Uterine smooth muscle cell (primary cell): ENCODE measurements at places on chromosomes 5 and 9. TPM values are rescaled to one million over a fixed set of nuclear protein-coding genes. Genes with fewer than 3 reads are reported as not detected.

INVS gene
- 35.4 and 36.5 TPM in 2 replicates for total RNA-seq

PLPP7 gene
- total RNA-seq, result 7.9 and 10.2 TPM in 2 replicates

HSPB3 gene
- total RNA-seq, result 0.25 and 1.8 TPM in 2 replicates

DND1 gene
- 0.12 and 0.33 TPM in 2 replicates for total RNA-seq

PCDHGC4 gene
- 2.2 and 2.4 TPM in 2 replicates for total RNA-seq

BTNL8 gene
- total RNA-seq, result not detected in 2 replicates

MCC gene
- total RNA-seq, result 10.4 and 19.0 TPM in 2 replicates

PPP3R2 gene
- total RNA-seq, result not detected in 2 replicates

AK8 gene
- 0.11 and 0.75 TPM in 2 replicates for total RNA-seq

IL5 gene
- not detected in 2 replicates for total RNA-seq

NOXA1 gene
- 0.22 and 1.00 TPM in 2 replicates for total RNA-seq

FOXD4 gene
- total RNA-seq, result 0.62 TPM in 1 of 2 replicates, not detected in the other

NMUR2 gene
- under 0.01 TPM in 1 of 2 replicates, not detected in the other for total RNA-seq

ADAMTS6 gene
- total RNA-seq, result 155 and 181 TPM in 2 replicates

TBC1D2 gene
- total RNA-seq, result 24.5 and 34.3 TPM in 2 replicates

C9orf153 gene
- 0.25 TPM in 1 of 2 replicates, not detected in the other for total RNA-seq

CEMIP2 gene
- total RNA-seq, result 80.5 and 90.1 TPM in 2 replicates

GALNT12 gene
- 69.5 and 98.7 TPM in 2 replicates for total RNA-seq

OR1J2 gene
- not detected in 2 replicates for total RNA-seq

IL13 gene
- total RNA-seq, result not detected in 2 replicates

TRPM3 gene
- 0.77 and 1.4 TPM in 2 replicates for total RNA-seq

CDC14B gene
- 9.2 and 16.6 TPM in 2 replicates for total RNA-seq

PLAC8L1 gene
- not detected in 2 replicates for total RNA-seq

COL15A1 gene
- total RNA-seq, result 23.9 and 104 TPM in 2 replicates

STOML2 gene
- total RNA-seq, result 227 and 303 TPM in 2 replicates

AFAP1L1 gene
- total RNA-seq, result 7.5 and 8.3 TPM in 2 replicates

FPGS gene
- total RNA-seq, result 62.2 and 69.2 TPM in 2 replicates

PIP5K1B gene
- total RNA-seq, result under 0.01 TPM in 1 of 2 replicates, not detected in the other

CIZ1 gene
- total RNA-seq, result 25.3 and 25.5 TPM in 2 replicates

AIF1L gene
- total RNA-seq, result 0.11 and 0.25 TPM in 2 replicates

INSL4 gene
- total RNA-seq, result not detected in 2 replicates

GRIN1 gene
- total RNA-seq, result under 0.01 and 0.11 TPM in 2 replicates

HEMGN gene
- not detected in 2 replicates for total RNA-seq

GFI1B gene
- total RNA-seq, result not detected in 2 replicates

CREBRF gene
- total RNA-seq, result 15.5 and 24.9 TPM in 2 replicates

ZBTB34 gene
- 5.5 and 5.7 TPM in 2 replicates for total RNA-seq

TNFSF15 gene
- 3.0 and 3.4 TPM in 2 replicates for total RNA-seq

CCNJL gene
- total RNA-seq, result 0.11 and 0.12 TPM in 2 replicates

PRDM9 gene
- total RNA-seq, result not detected in 2 replicates

ZDHHC11B gene
- total RNA-seq, result 0.50 TPM in 1 of 2 replicates, not detected in the other

PRUNE2 gene
- total RNA-seq, result 21.5 and 68.1 TPM in 2 replicates

FLT4 gene
- 0.11 and 0.25 TPM in 2 replicates for total RNA-seq
